ENCODE measurements at places on chromosomes 1 and 21. TPM values are rescaled to one million over a fixed set of nuclear protein-coding genes. Genes with fewer than 3 reads are reported as not detected.

The SH3D21 gene
- 6.2 TPM for total RNA-seq

The RORC gene
- not detected for total RNA-seq

The CCDC181 gene
- 2.0 TPM for total RNA-seq

The AMPD1 gene
- total RNA-seq: not detected

The C21orf58 gene
- total RNA-seq: 4.5 TPM

The SYPL2 gene
- 0.75 TPM for total RNA-seq

The DR1 gene
- total RNA-seq: 50.0 TPM

The IGSF21 gene
- not detected for total RNA-seq

The BPNT1 gene
- 26.9 TPM for total RNA-seq

The TP73 gene
- total RNA-seq: under 0.01 TPM

The TTLL10 gene
- total RNA-seq: 0.12 TPM

The BNIPL gene
- 0.11 TPM for total RNA-seq

The EFNA1 gene
- 0.22 TPM for total RNA-seq

The LCE6A gene
- total RNA-seq: not detected

The TRABD2B gene
- not detected for total RNA-seq

The ROR1 gene
- total RNA-seq: 2.5 TPM

The SPOCD1 gene
- total RNA-seq: 71.4 TPM

Data from uterine smooth muscle cell (primary cell).